H54 (cell line): ENCODE measurements at places on chromosomes 1 and 21.
A peak's percentile ranks its signal among the peaks of the same experiment; 100 is the strongest.

DNA sequence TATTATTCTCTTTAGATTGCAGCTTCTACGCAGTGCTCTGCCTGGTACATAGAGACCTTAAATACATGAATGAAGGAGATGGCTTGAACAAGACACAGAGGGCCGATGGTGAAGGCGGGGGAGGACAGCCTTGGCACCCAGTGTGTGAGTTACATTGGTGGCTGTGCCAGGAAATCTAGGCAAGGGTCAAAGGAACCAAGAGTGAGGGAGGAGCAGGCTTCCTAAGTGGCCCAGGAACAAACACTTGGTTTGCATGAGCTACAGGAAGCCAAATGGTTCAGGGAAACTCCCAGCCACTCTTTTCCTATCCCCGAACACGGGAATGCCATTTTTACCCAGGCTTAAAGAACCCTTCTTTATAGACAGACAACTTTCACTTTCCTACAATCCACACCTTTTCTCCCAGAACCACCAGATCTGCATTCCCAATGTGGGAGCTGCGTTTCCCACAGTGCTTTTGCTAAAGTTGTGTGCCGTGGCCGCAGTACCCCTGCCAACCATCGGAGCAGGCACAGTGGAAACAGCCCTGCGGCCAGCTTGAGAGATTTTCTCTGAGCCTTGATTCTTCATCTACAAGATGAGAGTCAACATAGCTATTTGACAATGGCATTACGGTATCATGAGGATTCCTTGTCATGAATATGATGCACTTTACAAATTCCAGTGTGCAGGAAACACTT is 3.5 kb upstream of the CLEC20A start:
- DNase-seq, result no peak

DNA sequence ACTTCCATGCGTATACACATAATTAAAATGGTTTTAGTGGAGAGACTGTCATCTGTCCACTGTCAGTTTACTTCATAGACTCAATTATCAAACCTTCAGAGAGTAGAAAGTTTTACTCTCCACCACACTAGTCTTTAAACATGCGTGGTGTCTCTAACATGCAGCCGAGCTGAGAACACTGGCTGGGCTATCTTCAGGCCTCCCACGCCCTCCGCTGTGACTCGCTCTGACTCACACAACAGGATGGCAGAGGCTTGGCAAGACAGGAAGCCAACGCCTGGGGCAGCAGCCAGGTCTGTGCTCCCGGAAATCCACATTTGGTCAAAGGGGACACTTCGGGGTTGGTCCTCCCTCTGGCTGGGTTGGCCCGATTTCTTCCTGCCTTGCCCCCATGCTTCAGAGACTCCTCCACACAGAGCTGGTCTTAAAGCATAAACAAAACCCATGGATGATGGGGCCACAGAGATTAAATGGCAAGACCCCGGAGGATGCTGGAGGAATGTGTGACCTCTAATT is 22.7 kb upstream of the IFNGR2 start:
- peak; percentile 89 for DNase-seq

- no peak for DNase-seq
Observed at GRCh38 chr21:38920631-38921398, 115.1 kb downstream of the ETS2 start.

GRCh38 chr1:186009039-186009737 is 275.0 kb downstream of the HMCN1 start:
- DNase-seq, result no peak

GRCh38 chr21:35026617-35027562 is 22.2 kb downstream of the RUNX1 start:
- peak; percentile 27 for DNase-seq

GRCh38 chr1:203128716-203129500 is 1.4 kb downstream of the ADORA1 start:
- no peak for DNase-seq

DNA sequence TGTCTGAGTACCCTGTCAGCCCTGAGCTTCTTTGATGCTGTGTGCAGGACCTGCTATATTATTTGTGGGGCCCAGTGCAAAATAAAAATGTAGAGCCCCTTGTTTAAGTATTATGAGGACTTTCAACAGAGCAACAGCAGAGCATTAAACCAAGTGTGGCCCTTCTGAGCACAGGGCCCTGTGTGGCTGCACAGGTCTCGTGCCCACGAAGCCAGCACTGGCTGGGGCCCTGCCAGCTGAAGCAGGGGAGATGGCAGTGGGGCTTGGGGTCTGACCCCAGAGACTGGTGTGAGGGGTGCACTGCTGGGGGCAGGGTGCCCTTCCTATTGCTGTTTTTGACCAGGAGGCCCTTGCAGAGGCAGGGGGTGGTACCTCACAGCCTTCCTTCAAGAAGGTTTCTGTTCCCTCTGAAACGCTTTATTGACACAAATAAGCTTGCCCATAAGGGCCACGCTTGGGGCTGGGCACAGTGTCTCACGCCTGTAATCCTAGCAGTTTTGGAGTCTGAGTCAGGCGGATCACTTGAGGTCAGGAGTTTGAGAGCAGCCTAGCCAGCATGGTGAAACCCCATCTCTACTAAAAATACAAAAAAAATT is 2.2 kb upstream of the SEMA4A start:
- DNase-seq, result no peak

DNA sequence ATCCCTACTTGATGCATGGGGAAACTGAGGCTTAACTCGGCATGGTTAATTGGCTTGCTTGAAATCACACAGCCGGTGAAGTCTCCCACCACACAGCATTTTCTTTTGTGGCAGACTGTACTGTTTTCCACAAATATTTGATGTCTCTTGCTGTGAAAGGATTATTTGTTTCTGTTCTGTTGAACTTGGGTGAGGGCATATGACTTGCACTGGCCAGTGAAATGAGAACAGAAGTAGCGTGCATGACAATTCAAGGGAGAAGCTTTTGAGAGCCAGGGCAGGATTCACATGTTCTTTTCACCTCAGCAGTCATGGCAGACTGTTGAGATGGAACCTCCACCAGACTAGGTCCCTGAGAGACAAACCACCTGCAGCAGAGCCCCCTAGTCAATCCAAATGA is 11.7 kb upstream of the AK2 start:
- no peak for DNase-seq

DNA sequence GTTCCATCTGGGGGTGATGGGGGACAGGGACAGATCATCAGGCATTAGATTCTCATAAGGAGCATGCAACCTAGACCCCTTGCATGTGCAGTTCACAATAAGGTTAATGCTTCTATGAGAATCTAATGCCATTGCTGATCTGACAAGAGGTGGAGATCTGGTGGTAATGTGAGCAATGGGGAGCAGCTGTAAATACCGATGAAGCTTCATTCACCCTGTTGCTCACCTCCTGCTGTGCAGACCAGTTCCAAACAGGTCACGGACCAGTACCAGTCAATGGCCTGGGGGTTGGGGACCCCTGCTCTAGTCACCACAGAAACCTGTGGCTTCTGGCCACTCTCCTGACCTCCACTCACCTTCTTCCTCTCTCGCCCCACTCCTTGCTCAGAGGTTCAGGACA is 229.9 kb downstream of the PTPRU start:
- no peak for DNase-seq

GRCh38 chr1:22609291-22609690 is 27.1 kb upstream of the C1QA start:
- DNase-seq, result no peak

DNA sequence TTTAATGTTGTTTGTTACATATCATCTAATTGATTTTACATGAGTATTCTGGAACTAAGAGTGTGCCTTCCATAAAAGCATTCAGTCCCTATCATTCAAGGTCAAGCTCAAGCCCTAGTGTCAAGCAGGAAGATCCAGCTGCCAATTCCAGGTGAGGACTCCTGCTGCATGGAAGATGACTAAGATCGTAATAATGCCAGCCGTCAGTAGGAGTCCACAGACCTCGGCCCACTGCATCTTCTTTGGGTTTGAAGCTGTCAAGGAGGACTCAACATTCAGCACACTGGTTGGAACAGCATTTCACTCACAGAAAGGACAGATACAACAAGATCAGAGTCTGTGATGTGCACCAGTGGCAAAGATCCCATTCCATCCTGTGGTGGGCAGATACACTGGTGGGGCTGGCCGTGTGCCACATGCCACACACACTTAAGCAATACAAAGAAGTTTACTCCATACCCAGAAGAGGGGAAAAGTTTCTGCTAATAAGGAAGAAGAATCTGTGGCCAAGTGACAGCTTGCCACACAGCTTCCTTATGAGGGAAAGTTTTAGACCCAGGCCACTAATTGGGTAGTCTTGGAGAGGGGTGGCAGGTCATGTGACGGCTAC is 160.4 kb downstream of the PIK3R3 start:
- DNase-seq, result no peak

DNA sequence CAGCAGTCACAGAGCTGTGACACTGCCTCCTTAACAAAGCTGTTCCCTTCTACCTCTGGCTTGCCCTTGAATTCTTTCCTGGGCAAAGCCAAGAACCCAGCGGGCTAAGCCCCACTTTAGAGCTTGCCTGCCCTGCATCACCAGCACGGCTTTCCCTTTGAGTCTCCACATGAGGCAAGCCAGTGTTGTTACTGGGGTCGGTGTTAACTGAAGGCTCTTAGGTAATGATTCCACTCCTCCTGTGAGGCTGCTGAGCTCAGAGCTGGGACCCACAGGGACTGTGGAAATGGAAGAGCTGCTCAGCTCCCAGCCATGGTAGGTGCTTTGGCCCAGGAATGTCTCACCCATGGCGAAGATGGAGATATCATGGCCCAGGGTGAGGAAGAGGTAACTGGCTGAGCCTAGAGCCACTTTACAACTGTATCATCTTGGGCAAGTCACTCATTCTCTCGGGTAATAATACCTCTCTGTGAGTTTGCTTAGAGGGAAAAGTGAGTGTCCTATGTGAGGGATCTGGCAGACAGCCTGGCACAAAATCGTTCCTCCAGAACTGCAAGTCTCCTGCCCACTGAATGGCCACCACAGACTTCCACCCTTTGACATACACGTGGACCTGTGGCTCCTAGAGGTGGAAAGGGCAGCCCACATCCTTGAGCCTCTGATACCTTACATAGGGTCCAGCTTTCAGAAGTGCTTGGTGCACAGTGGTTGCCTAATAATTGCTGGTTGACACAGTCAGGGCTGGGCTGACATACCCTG is 654.1 kb downstream of the PTPRU start:
- no peak for DNase-seq

- DNase-seq, result no peak
Observed at GRCh38 chr1:2466958-2467554, 9.0 kb upstream of the PLCH2 start.

DNA sequence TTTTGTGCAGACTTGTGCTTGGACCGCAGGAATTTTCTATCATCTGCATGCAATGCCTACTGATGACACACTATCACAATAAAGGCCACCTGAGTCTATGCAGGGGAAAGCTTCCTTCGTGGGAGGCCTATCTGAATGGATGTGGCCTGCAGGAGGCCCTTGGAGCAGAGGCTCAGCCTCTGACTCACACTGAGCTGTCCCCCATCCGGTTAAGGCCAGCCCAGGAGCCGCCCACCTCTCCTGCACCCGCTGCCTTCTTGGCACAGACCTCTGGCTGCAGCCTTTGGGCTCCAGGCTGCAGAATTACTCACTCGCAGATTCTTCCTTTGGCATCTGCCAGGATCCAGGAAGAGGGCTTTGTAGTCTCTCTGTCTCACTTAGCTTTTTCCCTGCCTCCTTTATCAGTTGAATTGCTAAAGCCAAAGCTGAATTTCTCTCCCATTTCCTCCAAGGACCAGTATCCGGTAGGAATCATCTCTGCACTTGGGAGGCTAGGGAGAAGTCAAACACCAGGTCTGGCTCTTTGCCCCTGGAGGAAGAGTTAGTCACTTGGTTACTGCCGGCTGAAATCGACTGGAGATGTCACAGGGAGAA is 65.1 kb upstream of the JUN start:
- DNase-seq, result peak; percentile 71

DNA sequence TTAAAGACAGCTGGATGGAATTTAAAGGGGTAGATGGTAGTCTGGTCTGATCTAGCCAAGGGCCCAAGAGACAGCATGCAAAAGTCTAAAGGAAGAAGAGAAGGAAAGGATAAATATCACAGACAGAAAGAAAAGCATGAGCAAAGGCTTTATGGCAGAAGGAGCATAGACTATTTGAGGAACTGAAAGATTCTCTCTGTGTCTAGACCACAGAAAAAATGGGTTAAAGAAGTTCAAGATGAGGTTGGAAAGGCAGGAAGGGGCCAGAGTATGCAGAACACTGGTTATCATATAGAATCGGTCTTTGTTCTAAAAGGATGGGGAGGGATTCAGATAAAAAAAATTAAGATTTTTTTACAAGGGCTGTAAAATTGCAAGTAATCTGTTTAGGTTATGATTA is 136.8 kb upstream of the SGIP1 start:
- DNase-seq, result no peak

GRCh38 chr1:8913457-8913856 is 32.2 kb upstream of the CA6 start:
- no peak for DNase-seq

DNA sequence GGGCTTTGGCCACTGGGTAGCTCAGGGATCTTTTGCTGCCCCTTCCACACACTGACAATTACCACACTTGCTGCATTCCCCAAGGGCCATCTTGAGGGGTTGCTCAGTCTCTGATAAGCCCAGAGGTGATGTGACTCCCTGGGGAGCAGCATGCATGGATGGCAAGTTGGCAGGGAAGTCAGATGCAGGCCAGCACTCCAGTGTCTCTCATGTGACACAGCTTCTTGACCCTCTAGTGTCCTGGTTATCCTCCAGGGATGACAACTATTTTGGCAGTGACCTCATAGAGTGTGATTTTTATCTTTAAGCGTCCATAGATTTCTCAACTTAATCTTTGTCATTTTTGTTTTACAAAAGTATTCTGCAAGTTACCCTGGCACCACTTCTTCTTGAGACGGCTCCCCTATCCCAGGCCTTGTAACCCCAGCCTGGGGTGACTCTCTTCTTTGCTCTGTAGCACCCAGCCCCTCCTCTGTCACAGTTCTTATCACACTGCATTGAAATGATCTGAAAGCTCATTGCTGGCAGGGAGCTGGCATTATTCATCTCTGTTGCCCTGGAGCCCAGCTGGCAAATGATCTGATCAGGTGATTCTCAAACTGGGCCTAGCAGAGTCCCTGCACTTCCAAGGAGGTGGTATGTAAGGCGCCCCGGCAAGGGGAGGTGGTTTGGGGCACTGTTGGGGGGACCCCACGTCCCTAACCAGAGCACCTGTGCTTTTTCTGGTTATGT is 72.6 kb downstream of the TENT5C start:
- no peak for DNase-seq

- DNase-seq, result no peak
Observed at GRCh38 chr1:160163615-160164014, 12.2 kb downstream of the ATP1A4 start.

- no peak for DNase-seq
Observed at GRCh38 chr1:205391386-205391785, 30.5 kb downstream of the LEMD1 start.

GRCh38 chr21:29092102-29092959 is 18.9 kb upstream of the CCT8 start:
- no peak for DNase-seq

DNA sequence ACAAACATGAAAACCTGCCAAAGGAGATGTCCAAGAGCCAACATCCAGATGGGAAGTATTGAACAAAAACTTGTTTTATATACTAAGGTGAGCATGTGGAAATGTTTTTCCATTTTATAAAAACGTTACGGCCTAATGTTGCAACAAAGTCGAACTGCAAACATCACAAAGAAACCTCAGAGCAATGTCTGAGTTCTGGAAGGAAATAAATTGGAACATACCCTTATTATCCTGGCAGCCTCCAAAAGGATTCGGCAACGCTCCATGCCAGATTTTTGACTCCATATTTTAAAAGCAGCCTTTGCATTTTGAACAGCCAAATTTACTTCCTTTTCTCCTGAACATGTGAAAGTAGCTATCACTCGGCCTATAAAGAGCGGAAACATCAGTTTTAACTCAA is 3.3 kb downstream of the ALDH9A1 start:
- DNase-seq, result no peak
